ENCODE measurements at places on chromosomes 4 and X.

DNA sequence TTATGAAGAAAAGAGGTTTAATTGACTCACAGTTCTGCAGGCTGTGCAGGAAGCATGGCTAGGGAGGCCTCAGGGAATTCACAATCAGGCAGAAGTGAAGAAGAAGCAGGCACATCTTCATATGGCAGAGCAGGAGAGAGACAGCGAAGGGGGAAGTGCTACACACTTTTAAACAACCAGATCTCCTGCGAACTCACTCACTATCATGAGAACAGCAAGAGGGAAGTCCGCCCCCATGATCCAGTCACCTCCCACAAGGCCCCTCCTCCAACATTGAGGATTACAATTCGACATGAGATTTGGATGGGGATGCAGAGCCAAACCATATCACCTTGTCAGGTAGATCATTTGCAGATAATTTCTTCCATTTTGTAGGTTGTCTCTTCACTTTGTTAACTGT lies 555.5 kb upstream of the MAGEB2 start:
- DNase-seq: no peak

GRCh38 chr4:15542760-15543159 lies 73.1 kb downstream of the CC2D2A start:
- DNase-seq: no peak

- no peak for DNase-seq
Measured at GRCh38 chr4:13476915-13477314, 7.2 kb downstream of the RAB28 start.

DNA sequence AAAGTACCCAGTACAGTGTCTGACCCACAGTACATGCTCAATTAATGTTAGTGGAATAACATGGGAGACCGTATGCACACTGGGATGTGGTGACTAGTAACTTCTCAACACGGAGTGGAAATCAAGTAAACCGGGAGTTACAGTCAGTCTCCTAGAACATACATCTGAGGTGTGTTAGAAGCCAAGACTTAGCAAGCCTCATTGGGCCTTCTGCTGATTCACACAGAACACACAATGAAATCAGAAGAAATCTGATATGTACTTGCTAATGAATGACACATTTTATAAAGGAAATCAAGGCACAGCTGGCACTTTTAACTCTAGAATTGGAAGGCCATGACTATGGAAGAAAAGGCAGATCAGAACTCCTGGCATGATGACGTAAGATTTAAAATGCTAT lies 13.0 kb downstream of the TRAPPC2 start:
- DNase-seq: no peak

DNA sequence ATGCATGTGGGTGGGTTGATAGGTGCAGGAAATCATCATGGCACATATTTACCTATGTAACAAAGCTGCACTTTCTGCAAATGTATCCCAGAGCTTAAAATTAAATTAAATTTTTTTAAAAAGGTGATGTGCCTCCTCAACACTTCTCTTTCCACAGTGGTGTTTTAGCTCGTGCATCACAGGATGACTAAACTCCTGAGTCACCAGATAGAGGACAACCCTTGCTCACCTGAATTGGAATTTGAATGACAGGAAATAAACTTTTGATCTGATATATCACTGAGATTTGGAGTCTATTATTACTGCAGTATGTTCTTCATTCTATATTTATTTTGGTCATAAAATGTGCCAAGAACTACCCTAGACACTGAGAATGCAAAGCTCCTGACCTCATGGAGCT lies 185.3 kb downstream of the MAPK10 start:
- no peak for DNase-seq

- DNase-seq: no peak
Measured at GRCh38 chr4:140152751-140153418, 1.1 kb downstream of the MAML3 start.

DNA sequence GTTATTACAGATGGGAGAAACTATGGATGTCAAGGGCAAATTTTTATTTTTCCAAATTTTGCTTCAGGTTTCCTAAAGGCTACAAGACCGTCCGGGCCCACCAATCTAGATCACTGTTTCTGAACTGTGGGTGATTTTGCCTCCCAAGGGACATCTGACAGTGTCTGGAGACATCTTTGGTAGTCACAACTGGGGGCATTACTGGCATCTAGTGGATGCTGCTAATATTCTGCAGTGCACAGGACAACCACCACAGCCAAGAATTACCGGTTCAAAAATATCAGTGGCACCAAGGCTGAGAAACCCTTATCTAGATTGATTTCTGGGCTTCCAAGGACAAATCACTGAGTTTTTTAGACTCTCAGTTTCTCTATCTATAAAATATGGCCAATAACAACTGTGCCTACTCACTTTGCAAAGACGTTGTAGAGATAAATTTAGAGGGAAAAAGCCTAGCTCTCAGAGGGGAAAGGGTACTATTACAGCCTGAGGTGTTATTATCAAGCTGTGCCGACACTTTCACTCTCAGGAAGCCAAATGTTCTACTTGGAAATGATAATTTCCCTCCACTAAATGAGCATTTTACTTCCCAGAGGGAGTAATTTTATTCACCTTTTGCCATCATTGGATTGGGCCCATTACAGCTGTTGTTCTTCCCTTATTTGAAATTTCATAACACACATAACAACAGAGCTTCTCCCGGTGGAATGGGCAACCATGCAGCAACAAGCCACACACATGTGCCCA lies 442.1 kb downstream of the CENPC start:
- no peak for DNase-seq

DNA sequence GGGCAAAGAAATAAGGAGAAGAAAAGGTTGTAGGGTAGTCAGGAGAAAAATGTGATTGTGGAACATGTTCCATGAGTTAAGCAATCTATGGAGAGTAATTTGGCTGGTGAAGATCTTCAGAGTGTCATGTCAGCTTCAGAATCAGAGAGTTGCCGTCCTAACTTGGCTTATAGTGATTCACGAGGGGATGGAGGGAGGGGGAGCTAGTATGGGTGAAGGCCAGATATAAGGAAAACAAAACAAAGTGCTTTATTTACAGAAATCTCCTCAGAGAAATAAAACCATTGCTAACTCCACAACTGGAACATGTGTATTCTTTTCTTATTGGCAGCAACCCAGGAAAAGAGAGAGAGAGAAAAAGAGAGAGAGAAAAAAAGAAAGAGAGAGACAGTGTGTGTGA lies 256.5 kb upstream of the NRK start:
- no peak for DNase-seq

GRCh38 chr4:73832651-73833237 lies 3.7 kb upstream of the CXCL6 start:
- no peak for DNase-seq

DNA sequence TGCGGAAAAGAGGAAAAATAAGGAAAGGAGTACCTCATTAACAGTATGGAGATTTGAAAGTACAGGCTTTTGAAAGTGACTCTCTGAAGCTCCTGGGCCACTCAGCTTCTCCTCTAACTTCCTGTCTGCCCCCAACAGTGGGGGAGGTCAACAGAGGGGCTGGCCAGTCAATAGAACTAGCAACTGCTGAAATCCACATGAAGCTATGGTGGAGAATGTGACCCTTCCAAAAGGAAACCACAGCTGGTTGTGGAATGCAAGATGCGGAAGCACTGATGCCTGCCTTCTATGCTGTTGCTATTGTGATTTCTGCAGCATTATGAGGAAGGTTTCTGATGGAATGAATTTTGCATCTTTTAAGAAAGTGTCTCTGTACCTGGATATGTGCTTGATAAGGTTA lies 2.4 kb downstream of the CORIN start:
- no peak for DNase-seq

DNA sequence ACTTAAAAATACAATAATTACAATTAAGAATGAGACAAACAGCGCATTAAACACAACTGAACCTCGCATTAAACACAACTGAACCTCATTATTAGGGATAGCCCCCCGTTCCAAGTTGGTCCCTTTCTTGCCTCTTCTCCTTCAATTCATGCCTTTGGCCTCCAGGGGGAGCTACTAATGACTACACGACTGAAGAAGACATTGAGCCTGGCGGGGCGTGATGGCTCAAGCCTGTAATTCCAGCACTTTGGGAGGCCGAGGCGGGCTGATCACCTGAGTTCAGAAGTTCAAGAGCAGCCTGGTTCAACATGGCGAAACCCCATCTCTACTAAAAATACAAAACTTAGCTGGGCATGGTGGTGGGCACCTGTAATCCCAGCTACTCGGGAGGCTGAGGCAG lies 56.4 kb upstream of the NWD2 start:
- no peak for DNase-seq

GRCh38 chr4:100823066-100823992 lies 305.5 kb upstream of the EMCN start:
- peak; percentile 68 for DNase-seq

DNA sequence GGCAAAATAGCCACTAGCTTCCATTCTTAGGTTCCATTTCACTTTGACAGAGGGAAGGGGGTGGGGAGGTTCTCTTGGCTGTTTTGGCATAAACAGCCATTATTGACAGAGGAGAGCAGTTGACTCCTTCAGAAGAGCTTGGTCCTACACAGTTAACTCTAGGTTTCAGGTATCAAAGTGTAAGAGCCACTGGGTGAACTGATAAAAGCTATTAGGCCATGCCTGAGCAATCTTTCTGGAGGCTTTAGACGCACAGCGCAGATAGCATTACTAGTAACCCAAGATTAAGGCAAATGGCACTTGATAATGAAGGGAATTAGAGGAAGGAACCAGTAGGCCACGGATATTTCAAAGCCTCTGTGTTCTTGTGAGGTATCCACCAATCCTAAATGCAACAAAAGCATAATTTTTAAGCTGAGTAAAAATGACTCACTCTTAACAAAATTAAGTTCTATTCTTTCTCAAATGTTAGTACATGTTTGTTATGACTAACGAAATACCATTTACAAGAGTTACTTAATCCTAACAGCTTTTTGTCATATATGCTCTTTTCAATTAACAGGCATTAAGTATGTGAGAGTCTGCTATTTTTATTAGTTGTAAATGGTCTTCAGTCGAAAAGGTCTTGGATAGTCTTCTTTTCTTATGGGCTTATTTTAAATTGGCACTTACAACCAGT lies 53.6 kb downstream of the SLC7A11 start:
- DNase-seq: no peak

GRCh38 chr4:90689739-90690138 lies 562.5 kb downstream of the CCSER1 start:
- DNase-seq: no peak

- no peak for DNase-seq
Measured at GRCh38 chr4:7584098-7584497, 149.4 kb upstream of the PSAPL1 start.

- DNase-seq: no peak
Measured at GRCh38 chr4:138455097-138455496, 212.9 kb upstream of the SLC7A11 start.

GRCh38 chrX:40374486-40374885 lies 206.3 kb upstream of the ATP6AP2 start:
- no peak for DNase-seq

GRCh38 chr4:119099227-119099810 lies 36.3 kb upstream of the MYOZ2 start:
- DNase-seq: no peak

DNA sequence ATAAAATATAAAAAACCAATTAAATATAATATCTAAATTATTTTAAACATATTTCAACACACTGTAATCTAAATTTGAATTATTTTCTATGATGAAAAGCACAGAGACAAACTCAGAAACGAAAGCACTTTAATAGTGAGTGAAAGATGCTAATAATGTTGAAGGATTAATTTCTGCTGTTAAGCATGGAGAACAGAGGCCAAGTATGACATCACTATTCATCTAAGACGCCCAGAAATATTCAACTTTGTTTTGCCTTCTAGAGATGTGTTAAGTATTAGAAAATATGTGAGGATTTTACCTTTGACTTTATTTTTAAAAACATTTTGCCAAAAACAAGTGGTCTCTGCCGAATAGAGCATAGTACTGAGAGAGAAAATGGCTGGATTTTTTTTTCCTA lies 19.3 kb downstream of the ARHGEF6 start:
- DNase-seq: no peak

DNA sequence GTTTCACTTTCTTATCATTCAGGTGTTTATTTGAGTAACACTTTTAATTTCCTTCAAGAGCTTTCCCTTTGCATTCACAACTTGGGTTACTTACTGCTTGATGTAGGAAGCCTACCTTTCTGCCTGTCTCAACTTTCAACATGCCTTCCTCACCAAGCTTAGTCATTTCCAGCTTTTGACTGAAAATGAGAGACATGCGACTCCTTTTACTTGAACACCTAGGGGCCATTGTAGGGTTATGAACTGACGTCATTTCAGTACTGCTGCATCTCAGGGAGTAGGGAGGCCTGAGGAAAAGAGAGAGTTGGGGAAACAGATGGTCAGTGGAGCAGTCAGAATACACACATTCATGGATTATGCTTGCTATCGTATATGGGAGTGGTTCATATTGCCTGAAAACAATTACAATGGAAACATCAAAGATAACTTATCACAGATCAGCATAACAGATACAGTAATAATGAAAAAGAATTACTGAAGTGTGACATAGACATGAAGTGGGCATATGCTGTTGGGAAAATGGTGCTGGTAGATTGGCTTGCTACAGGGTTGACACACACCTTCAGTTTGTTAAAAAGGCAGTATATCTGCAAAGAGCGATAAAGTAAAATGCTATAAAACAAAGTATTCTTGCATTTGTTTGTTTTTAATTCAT lies 25.7 kb downstream of the USP53 start:
- DNase-seq: peak; percentile 75

- DNase-seq: no peak
Measured at GRCh38 chrX:150269605-150270254, 93.4 kb upstream of the MAMLD1 start.

DNA sequence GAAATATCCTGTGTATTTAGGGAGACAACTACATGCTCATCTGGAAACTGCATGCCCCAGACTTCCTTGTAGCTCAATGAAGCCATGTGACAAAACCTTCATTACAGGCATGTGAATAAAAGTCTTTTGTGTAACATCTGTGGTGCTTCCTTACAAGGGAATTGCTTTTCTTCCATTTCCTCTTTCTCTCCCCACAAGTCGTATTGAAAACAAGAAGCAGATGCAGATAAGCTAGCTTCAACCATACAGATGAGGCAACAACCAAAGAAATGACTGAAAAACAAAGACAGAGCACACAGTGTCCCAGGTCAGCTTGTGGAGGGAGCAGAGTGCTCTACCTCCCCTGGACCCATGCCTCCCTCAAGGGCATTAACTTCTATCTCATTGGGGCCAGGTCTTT lies 115.8 kb upstream of the INPP4B start:
- no peak for DNase-seq

- no peak for DNase-seq
Measured at GRCh38 chr4:65791812-65792308, 121.6 kb upstream of the EPHA5 start.

DNA sequence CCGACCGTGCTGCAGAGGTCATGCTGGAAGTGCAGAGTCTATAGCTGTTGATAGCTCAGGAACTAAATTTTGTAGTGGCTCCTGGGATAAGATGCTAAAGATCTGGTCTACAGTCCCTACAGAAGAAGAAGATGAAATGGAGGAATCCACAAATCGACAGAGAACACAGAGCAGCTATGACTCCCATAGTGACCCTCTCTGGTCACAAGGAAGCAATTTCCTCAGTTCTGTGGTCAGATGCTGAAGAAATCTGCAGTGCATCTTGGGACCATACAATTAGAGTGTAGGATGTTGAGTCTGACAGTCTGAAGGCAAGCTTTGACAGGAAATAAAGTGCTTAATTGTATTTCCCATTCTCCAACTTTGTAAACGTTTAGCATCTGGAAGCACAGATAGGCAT lies 8.8 kb downstream of the MANBA start:
- no peak for DNase-seq
